NCI-H526 treated with DMSO at 0.1 percent for 48 hours (cell line): ENCODE measurements at places on chromosomes 12 and 14.

GRCh38 chr12:81417056-81417455 lies 339.2 kb downstream of the ACSS3 start:
- DNase-seq, result no peak

GRCh38 chr14:77052281-77053044 lies 24.0 kb upstream of the IRF2BPL start:
- DNase-seq, result no peak

DNA sequence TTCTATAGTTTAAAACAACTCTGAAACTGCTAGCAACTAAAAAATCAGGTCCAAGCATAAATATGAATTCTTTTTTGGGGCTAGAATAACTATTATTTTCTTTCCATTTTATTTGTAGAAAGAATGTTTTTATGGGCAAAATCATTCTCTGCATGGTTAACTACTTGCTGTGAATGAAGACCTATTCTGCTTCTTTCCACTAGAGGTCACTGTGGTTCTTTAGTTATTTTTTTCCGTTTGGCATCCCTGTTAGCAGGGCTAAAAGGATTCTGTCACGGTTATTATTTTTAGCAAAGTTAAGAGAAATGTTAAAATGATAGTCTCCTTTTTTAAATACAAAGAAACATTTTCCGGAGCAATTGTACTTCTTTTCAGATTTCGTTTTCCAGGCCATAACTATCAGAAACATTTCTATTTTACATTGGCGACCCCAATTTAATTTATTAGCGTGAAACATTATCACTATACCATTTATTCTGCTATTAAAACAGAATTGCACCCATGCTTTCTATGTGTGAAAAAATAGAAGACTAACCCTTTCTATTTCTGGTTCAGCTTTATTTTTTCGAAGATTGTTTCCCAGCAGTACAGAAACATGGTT lies 404.8 kb downstream of the ATP23 start:
- DNase-seq, result peak; percentile 56

DNA sequence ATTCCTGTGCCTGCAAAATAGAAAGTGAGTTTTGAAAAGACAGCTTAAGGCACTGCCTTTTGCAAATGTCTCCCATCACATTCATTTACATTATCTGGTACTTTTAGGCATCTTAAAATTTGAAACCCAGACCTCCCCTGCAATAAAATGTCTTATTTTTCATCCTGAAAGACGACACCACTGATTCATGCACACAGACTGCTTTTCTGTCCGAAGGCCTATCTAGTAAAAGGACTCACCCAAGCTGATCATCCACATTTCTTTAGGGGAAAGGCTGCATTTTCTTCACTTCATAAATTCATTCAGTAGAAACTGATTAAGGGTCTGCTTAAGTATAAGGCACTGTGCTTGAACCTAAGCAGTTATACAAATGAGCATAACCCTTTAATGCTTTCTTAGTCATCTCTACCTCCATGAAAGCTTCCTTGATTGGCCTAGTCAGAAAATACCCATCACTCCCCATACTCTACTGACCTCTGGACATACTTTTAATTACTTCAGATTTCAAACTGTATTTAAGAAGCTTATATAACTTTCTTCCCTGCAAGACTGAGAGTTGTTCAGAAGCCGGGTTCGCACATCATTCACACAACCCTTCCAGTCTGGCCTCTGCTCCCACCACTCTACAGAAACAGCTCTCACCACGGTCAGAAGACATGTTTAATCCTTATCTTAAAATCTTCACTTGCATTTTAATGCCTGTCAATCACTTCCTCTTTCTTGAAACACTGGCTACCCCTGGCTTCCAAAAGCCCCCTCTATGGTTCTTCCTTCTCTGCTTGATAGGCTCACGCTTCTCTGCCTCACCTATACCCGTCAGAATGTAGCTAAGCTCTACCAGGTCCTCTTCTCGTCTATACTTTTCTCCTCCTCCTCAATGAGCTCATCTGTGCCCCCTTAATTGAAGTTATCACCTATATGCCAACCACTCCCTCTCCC lies 288.6 kb downstream of the MED13L start:
- no peak for DNase-seq

DNA sequence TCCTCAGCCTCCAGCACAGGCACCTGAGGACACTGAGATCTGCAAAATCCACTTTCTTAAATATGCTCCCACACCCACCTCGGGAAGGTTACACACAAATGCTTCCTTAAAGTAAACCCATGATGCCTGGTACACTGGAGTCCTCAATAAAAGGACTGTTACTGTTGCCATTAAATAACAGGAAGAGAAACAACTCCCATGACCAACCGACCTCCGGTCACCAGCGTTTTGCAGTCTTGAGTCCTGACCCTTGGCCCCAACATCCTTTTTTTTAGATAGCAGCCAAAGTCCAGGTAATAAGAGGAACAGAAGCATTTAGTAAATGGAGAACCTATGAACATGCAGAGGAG lies 42.4 kb downstream of the ITPK1 start:
- no peak for DNase-seq

- DNase-seq, result no peak
Observed at GRCh38 chr12:46847001-46847400, 21.2 kb upstream of the SLC38A4 start.

DNA sequence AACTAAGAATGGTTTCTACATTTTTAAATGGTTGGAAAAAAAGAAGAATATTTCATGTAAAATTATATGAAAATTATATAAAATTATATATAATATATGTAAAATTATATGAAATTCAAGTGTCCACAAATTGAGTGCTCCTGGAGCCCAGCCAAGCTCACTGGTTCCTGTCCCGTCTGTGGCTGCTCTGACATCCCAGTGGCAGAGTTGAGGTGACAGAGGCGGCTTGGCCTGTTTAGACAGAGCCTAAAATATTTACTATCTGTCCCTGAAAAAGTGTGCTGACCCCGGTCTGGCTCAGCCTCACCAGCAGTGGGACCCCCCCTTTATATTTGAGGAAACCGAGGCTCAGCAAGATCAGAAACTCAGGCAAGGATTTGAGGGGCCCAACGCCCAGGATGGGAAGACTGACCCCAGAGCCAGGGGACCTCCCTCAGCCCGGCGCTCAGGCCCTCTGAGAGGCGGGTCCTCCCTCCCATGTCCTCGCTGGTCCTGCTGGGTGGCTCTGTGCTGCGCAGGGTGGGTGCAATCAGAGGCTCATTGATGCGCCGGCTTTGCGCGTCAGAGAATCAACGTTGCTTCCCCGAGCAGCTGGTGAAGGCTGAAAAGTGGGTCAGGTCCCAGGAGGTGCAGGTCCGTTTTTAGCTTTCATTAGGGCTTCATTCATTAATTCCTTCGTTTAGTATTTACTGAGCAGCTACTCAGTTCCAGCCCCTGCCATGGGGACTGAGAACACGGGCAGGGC lies 21.5 kb upstream of the BEGAIN start:
- no peak for DNase-seq

GRCh38 chr14:71994416-71994815 lies 62.2 kb downstream of the RGS6 start:
- DNase-seq, result no peak

DNA sequence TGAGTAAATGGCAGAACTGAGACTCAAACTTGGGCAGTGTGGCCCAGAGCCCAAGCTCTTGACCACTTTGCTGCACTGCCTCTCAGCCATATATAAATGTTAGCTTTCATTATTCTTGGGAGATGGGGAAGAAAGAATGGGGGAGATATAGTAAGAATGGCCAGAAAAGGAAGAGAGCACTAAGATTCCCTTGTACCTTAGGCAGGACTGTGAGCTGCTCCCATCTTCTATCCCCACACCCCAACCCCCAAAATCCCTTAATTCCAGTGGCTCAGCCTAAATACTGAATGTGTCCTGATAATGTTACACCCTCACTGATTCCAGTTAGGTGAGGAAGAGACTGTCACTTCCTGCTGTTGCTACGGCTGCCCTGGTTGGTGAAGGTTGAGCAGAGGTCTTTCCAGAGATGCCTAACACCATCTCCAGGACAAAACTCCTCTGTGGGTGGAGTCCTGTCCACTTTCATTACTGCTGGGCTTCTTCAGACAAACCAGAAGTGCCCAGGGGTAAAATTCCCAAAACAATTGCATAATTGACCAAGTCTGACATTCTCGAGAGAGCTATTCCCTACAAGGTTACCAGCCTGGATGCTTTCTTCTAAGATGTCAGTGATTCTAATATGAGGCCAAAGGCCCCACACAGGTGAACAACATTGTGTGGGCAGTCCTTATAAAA lies 51.8 kb downstream of the GNG2 start:
- DNase-seq, result no peak

GRCh38 chr12:52789637-52790426 lies 6.1 kb downstream of the KRT3 start:
- DNase-seq, result no peak

- DNase-seq, result no peak
Observed at GRCh38 chr12:122046145-122046544, 24.5 kb downstream of the BCL7A start.

GRCh38 chr12:6936636-6937480 lies 6.8 kb upstream of the RNU7-1 start:
- no peak for DNase-seq

DNA sequence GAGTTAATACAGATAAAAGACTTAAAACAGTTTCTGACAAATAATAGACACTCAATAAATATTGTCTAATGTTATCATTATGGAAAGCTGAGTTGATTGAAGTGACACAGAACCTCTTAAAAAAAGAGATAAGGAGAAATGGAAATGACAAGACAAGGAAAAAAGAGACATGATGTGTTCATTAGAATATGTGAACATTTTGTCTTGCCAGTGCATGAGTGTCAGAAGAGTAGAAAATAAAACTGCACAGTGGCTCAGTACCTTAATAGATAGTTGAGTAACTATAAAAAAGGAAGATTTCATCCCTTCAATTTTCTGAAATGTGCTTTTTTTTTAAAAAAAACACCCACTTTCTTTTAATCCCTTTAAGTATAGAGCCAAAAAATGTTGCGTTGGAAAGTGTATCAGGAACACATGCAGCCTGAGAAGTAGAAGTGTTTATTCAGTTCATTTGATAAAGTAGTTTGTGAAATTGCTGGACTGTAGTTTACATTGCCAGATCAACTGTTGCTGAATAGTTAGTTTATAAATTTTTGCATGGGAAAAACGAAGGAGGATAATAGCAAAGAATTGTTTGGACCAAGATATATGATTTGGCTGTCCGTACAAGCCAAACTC lies 56.6 kb upstream of the ACSS3 start:
- no peak for DNase-seq

- DNase-seq, result no peak
Observed at GRCh38 chr14:101022916-101023435, 119.5 kb upstream of the RTL1 start.

DNA sequence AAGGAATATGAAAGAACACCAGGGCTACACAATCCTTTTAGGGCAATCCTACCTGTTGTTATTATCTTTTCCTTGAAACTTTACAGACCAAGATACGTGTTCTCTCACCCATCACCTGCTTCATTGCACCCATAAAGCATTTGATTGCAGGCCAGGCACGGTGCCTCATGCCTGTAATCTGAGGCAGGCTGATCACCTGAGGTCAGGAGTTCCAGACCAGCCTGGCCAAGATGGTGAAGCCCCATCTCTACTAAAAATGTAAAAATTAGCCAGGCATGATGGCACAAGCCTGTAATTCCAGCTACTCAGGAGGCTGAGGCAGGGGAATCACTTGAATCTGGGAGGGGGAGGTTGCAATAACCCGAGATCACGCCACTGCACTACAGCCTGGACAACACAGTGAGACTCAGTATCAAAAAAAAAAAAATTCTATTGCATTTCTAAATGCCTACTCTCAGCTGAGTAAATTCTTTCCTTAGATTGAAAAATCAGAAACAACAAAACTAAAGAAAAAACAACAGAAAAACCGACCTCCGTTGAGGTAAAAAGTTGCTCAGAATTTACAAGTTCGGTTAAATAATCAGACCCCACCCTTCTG lies 183.7 kb upstream of the TMEM132C start:
- DNase-seq, result no peak

DNA sequence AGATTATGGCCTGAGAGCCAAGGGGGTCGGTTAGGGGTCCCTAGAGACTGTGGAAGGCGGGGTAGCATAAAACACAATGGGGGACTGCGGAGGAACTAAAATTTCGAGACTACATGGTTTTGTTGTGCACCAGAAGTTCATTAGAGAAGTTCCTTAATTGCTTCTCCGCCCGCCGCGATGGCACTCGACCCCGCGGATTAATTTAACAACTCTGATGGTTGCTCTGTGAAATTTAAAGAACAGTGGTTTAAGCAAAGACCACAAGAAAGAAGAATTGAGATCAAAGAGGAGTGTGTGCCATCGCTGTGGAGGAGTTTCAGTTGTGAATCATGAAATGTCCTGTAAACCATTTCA lies 1.4 kb upstream of the CCDC88C start:
- no peak for DNase-seq

DNA sequence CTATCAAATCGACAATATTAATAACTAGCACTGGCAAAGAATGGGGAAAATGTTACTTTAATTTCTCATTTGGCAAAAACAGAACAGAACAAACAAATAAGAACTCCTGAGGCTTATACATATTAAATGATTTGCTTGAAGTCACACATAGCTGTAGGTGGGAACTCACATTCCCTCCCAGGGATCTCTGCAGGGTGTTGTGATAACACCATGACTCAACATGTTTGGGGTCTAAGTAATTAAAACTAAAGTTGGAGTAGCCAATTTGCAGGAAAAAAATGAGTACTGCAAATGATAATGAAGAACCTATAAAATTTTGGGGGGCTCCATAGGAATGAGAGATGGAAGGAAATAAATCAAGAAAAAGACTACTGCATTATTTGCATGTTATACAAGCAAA lies 27.5 kb downstream of the UNC79 start:
- no peak for DNase-seq

DNA sequence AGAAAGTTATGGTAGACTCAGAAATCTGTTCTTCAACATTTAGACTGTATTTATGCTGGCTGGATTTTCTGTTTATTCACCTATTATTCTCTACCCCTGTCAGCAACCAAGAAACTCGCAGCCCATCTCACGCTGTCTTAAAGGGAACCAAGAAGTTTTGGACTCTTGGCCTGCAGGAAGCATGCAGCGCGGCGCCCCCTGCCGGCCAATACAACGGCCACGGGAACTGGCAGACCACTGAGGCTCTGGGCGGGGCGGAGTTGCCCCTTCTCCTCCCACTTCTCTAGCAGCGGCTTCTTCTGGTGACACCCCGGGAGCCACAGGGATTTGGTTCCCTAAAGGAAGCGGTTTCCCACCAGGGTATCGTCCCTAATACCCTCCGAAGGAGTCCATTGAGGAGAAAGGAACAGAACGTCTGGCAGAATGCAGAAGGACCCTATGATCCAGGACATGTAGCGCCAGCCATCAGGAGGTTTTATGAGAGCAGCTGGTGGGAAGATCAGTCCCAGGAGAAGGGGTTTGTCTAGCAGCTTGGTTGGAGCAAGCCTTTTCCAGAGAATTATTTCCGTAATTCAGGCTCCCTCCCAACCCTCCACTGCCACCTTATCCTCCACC lies 21.0 kb upstream of the RNASE2 start:
- DNase-seq, result no peak

GRCh38 chr12:124024776-124025175 lies 51.8 kb downstream of the ZNF664 start:
- no peak for DNase-seq
